ENCODE measurements at places on chromosomes 3 and 15.
A peak's percentile ranks its signal among the peaks of the same experiment; 100 is the strongest.

DNA sequence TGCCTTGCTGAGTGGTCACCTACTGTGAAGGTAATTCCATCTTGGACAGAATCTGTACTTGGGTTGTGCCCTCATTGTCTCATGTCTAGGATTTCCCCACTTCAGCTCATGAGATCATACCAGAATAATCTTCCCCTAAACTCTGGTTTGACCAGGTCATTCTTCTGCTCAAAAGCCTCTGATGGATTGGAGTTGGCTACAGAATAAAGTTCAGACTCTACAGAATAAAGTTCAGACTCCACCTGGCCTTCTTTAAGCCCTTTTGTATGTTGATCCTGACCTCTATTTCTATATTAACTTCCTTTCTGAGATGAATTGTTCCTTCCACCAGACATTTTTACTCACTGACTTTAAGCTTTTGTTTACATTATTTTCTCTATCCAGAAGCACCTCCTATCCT lies 6.4 kb upstream of the GLCE start:
- H3K36me3 ChIP-seq, result no peaks in the 10 kb centered on the region
- H3K27ac ChIP-seq, result no peak overlapping the region
- H3K4me3 ChIP-seq, result no peak overlapping the region
- no peaks in the 10 kb centered on the region for H3K4me1 ChIP-seq
- H3K27me3 ChIP-seq, result no peaks in the 10 kb centered on the region

- H3K27ac ChIP-seq, result no peak overlapping the region
- H3K27me3 ChIP-seq, result no peaks in the 10 kb centered on the region
- H3K4me1 ChIP-seq, result peaks cover 5% of the 10 kb centered on the region
- DNase-seq, result peak; percentile 54
Measured at GRCh38 chr15:28986108-28986507, 100.3 kb downstream of the APBA2 start.

DNA sequence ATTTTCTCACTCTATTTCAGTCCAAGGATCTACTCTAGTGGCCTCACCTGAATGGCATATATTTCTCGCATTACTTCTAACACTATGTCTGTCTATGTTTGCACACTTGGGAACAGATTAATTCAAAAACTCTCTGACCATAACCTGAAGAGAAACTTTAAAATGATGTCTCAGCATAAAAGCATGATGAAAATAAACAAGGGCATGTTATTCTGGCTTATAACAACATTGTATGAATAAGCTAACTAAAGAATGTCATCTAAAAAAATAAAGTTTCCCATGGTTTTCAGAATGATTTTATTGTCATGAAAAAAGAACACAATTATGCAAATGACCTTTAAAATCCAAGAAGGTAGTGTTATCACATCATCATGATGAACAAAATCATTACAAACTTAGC lies 85.5 kb upstream of the ROBO2 start:
- H3K4me1 ChIP-seq, result no peaks in the 10 kb centered on the region
- no peaks in the 10 kb centered on the region for H3K27me3 ChIP-seq
- H3K27ac ChIP-seq, result no peak overlapping the region
- DNase-seq, result no peak
- no peak overlapping the region for H3K4me3 ChIP-seq

DNA sequence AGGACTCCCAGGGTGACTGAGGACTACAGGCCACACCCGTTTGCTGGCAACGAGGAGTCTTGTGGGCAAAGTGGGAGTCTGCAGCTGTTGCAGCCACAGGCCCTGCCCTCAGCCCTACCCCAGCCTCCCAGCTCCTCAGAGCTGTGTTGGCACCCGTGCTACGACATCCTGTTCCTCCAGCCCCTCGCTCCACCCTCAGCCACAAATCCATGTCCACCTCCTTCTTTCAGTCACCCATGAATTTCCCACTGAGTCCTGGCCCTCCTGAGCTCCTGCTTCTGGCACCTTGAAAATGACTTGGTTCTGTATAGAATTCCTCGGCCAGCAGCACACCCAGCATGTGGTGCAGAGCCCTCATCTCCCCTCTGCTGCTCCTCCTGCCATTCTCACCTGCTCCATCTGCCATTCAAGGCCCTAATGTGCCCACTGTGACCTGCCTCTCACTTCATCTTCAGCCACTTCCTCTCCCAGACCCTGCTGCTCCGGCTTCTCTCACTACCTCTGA lies 20.9 kb upstream of the VILL start:
- no peak overlapping the region for H3K27ac ChIP-seq
- peaks cover 4% of the 10 kb centered on the region for H3K36me3 ChIP-seq
- peaks cover 26% of the 10 kb centered on the region for H3K4me1 ChIP-seq
- no peak for DNase-seq
- no peaks in the 10 kb centered on the region for H3K27me3 ChIP-seq

- no peak overlapping the region for H3K27ac ChIP-seq
- H3K4me1 ChIP-seq, result no peaks in the 10 kb centered on the region
- no peaks in the 10 kb centered on the region for H3K27me3 ChIP-seq
Measured at GRCh38 chr3:166171695-166172094, 334.5 kb upstream of the BCHE start.

DNA sequence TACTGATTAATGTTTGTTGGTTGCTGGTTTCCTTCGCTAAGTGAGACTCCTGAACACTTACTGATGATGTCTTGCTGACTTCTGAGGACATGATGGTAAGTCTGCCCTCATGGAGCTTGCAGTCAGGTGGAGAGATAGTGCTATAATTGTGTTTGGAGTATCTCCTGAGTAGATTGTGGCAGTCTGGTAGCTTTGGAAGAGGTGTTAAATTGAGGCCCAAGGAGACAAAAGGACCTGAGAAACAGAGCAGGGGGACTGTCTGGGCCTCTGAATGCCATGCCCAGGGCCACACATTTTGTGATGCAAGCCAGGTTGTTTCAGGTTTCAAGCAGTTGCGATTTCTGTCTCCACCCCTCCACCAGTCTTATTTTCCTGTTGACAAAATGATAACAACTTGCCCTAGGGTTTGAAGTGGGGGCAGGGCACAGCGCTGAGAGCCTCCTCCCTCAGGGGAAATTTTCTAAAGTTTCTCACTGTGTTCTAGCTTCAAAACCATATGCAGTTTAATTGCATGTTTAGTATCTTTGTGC lies 16.7 kb downstream of the SMAD3 start:
- H3K27ac ChIP-seq, result peak overlapping the region; percentile 74
- no peaks in the 10 kb centered on the region for H3K27me3 ChIP-seq
- H3K36me3 ChIP-seq, result no peaks in the 10 kb centered on the region

- no peaks in the 10 kb centered on the region for H3K36me3 ChIP-seq
- DNase-seq, result no peak
- no peaks in the 10 kb centered on the region for H3K27me3 ChIP-seq
- H3K4me1 ChIP-seq, result no peaks in the 10 kb centered on the region
- H3K4me3 ChIP-seq, result no peak overlapping the region
Measured at GRCh38 chr3:179921951-179922350, 114.8 kb downstream of the PEX5L start.

GRCh38 chr15:78149805-78150751 lies 916 bp downstream of the IDH3A start:
- peak overlapping the region; percentile 85 for H3K27ac ChIP-seq
- H3K36me3 ChIP-seq, result no peaks in the 10 kb centered on the region
- no peaks in the 10 kb centered on the region for H3K27me3 ChIP-seq

DNA sequence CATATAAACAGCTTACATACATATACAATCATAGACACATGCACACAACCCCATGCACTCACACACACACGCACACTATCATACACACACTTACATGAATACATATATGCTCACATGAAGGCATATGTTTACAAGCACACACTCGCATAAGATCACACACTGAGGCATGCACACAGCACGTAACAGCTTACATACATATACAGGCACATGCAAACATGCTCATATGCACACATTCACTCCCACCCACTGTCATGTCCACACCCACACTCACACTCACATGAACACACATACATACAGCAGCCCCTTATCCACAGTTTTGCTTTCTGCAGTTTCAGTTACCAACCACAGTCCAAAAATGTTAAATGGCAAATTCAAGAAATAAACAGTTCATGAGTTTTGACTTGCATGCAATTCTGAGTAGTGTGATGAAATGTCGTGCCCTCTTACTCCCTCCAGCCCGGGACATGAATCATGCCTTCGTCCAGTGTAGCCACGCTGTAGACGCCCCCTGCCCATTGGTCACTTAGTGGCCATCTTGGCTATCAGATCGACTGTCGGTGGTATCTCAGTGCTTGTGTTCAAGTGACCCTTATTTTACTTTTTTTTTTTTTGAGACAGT lies 27.8 kb downstream of the MEGF11 start:
- H3K36me3 ChIP-seq, result no peaks in the 10 kb centered on the region
- H3K27me3 ChIP-seq, result no peaks in the 10 kb centered on the region
- H3K27ac ChIP-seq, result no peak overlapping the region
- no peak overlapping the region for H3K4me3 ChIP-seq

DNA sequence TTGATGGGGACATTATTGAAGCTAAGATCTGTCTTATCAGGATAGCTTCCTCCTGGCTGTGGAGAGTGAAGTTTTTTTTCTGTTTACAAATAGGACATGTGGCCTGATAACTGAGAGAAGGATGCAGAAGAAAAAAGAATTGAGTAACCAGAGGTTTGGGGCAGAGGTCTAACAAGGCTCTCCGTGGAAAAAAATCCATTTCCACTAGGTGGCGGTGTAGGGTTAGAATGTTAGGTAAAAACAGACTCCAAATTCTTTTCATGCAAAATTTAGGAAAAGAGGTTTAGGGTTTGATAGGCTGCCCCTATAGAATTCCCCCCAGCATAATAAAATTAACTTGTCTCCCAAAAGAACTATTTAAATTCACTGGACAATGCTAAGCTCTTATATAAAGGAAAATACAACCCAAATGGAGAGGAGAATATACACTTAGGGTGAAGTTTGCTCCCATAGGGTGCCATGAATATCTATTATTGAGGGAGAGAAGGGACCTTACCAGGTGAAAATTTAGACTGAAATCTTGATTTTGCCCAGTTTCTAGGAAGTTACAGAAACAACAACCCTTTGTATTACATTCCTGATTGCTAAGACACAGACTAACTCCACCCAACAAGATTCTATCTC lies 1560.4 kb downstream of the OTOL1 start:
- H3K36me3 ChIP-seq, result no peaks in the 10 kb centered on the region
- H3K27me3 ChIP-seq, result no peaks in the 10 kb centered on the region
- H3K27ac ChIP-seq, result no peak overlapping the region
- DNase-seq, result no peak
- H3K4me3 ChIP-seq, result no peak overlapping the region

- H3K36me3 ChIP-seq, result no peaks in the 10 kb centered on the region
- no peak for DNase-seq
- H3K27me3 ChIP-seq, result no peaks in the 10 kb centered on the region
- no peak overlapping the region for H3K27ac ChIP-seq
- H3K4me3 ChIP-seq, result no peak overlapping the region
Measured at GRCh38 chr3:177754508-177754921, 557.2 kb upstream of the TBL1XR1 start.

GRCh38 chr3:184231671-184232070 lies 2.3 kb downstream of the VWA5B2 start:
- H3K27me3 ChIP-seq, result peaks cover 36% of the 10 kb centered on the region
- no peak for DNase-seq
- peaks cover 9% of the 10 kb centered on the region for H3K4me1 ChIP-seq
- no peak overlapping the region for H3K27ac ChIP-seq
- H3K36me3 ChIP-seq, result no peaks in the 10 kb centered on the region

GRCh38 chr15:53671545-53671944 lies 87.9 kb downstream of the WDR72 start:
- no peaks in the 10 kb centered on the region for H3K27me3 ChIP-seq
- no peaks in the 10 kb centered on the region for H3K36me3 ChIP-seq
- H3K4me3 ChIP-seq, result no peak overlapping the region
- no peak overlapping the region for H3K27ac ChIP-seq
- no peak for DNase-seq

GRCh38 chr15:89761929-89762328 lies 10.9 kb upstream of the MESP1 start:
- no peak for DNase-seq
- H3K36me3 ChIP-seq, result no peaks in the 10 kb centered on the region
- H3K4me3 ChIP-seq, result no peak overlapping the region

DNA sequence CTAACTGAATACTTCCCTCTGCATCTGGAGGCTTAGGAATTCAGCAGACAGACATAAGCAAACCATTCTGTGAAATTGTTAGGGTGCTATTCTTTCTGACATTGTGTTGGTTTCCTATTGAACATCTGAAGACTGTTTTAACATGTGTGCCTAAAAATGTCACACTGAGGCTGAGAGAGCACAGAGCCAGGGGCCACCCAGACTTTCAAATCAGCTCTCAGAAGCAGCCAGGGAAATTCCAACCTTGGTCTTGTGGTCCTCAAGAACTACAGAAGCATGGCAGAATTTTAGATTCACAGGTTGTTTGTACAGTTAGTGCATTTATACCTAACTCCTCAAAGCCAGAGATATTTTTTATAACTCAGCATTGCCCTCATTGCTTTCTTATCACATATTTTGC lies 929.2 kb upstream of the CFAP20DC start:
- no peak for DNase-seq
- H3K27ac ChIP-seq, result no peak overlapping the region
- no peaks in the 10 kb centered on the region for H3K36me3 ChIP-seq
- H3K4me3 ChIP-seq, result no peak overlapping the region
- H3K27me3 ChIP-seq, result no peaks in the 10 kb centered on the region

- H3K36me3 ChIP-seq, result no peaks in the 10 kb centered on the region
- DNase-seq, result no peak
- no peaks in the 10 kb centered on the region for H3K27me3 ChIP-seq
- no peaks in the 10 kb centered on the region for H3K4me1 ChIP-seq
- H3K27ac ChIP-seq, result no peak overlapping the region
Measured at GRCh38 chr3:177973241-177973840, 562.9 kb upstream of the KCNMB2 start.

DNA sequence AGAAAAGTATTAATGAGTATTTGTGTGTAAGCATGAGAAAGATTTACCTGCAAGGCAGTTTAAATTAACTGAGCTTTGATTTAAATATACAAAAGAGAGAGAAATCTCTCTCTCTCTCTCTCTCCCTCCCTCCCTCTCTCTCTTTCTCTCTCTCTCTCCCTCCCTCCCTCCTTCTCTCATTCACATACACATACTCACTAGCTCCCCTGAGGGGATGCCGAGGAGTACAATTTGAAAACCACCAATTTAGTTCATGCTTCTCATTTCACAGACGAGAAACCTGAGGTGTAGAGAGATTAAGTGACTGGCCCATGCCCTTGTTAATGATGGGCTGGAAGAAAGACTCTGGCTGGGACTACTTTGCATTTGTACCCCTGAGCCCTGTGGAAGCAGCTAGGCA lies 59.4 kb downstream of the MECOM start:
- no peak overlapping the region for H3K4me3 ChIP-seq
- H3K27ac ChIP-seq, result no peak overlapping the region
- H3K36me3 ChIP-seq, result no peaks in the 10 kb centered on the region
- no peak for DNase-seq
- H3K27me3 ChIP-seq, result no peaks in the 10 kb centered on the region

- no peak overlapping the region for H3K27ac ChIP-seq
- H3K27me3 ChIP-seq, result peaks cover 15% of the 10 kb centered on the region
- H3K36me3 ChIP-seq, result no peaks in the 10 kb centered on the region
- no peaks in the 10 kb centered on the region for H3K4me1 ChIP-seq
- no peak overlapping the region for H3K4me3 ChIP-seq
- DNase-seq, result no peak
Measured at GRCh38 chr3:184284696-184285095, 8.9 kb downstream of the ECE2 start.

Measured in upper lobe of right lung (tissue), 1 donor.